GM18507 (cell line): ENCODE measurements at places on chromosomes 1 and 21.

GRCh38 chr1:167674156-167674555, 44.1 kb downstream of the RCSD1 start:
- DNase-seq: no peak

- no peak for DNase-seq
Measured at GRCh38 chr1:51908499-51908898, 30.0 kb upstream of the NRDC start.

GRCh38 chr1:34929497-34929852, at the start of gene DLGAP3:
Gene DLGAP3, minus strand, starts transcription at chr1:34929650. Its CDS starts 24,267 bp downstream, at chr1:34905383.
- DNase-seq: no peak

GRCh38 chr1:30874176-30874575, 34.4 kb downstream of the SDC3 start:
- no peak for DNase-seq

- DNase-seq: no peak
Measured at GRCh38 chr1:245154429-245155271, at the start of gene KIF26B. Gene KIF26B, plus strand, starts transcription at chr1:245154985. Its CDS starts 440 bp downstream, at chr1:245155425.

- DNase-seq: no peak
Measured at GRCh38 chr1:180507795-180508724, 5.7 kb upstream of the ACBD6 start.

GRCh38 chr1:33180226-33180910, 1.5 kb downstream of the TRIM62 start:
- DNase-seq: no peak

DNA sequence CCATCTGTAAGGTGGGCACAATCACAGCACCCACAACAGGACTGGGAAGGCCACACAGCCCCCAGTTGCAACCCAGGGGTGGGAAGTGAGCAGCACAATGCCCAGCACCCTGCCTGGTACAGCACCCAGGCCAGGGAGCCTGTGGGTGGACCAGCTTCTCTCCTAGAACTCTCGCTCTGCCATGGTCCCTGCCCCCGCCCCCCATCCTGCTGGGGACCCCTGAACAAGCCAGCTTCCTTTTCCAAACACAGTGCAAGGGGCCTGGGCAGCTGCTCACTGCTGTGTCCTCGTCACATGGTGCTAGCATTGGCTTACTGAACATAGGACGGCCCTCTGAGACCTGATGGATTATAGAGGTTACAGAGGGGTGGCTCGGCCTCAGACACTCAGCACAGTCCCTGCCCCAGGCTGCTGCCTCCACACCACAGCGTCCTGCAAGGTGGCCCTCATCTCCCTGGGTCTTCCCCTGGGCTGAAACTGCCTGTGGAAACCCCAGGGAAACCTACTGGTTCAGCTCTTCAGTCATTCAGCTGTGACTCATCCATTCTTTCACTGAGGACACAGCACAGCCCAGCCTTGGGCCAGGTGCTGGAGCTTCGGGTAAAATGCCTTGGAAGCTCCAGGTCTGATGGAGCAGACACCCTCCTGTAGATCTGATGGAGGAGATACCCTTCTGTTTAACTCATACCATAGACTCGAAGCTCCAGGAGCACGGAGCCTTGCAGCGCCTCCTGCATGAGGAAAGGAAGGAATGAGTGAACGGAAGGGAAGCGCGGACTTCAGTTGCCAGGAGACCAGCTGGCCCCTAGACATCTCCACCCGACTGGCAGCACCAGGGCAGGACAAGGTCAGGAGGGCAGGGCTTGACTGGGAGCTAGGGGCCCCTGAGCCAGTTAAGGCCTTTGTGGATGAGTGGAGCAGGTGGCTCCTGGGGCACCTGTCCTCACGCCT, 8.1 kb upstream of the PRDM16 start:
- DNase-seq: no peak
